Activated CD8-positive, alpha-beta memory T cell treated with anti-CD3 and anti-CD28 coated beads for 36 hours (primary cell): ENCODE measurements at places on chromosomes 6 and 20. TPM values are rescaled to one million over a fixed set of nuclear protein-coding genes. Genes with fewer than 3 reads are reported as not detected.

The OGFR gene
- total RNA-seq = 53.5 TPM

The TSPO2 gene
- not detected for total RNA-seq

The WFDC10B gene
- total RNA-seq = not detected

The HLA-DQA2 gene
- 0.48 TPM for total RNA-seq

The RUNX2 gene
- total RNA-seq = 22.2 TPM
